ENCODE measurements at places on chromosomes 5 and 9.

GRCh38 chr5:112655513-112655912 lies 82.2 kb upstream of the APC start:
- no peak for DNase-seq

- no peak for DNase-seq
These were observed 72.0 kb downstream of the RCL1 start for GRCh38 chr9:4864698-4865097.

DNA sequence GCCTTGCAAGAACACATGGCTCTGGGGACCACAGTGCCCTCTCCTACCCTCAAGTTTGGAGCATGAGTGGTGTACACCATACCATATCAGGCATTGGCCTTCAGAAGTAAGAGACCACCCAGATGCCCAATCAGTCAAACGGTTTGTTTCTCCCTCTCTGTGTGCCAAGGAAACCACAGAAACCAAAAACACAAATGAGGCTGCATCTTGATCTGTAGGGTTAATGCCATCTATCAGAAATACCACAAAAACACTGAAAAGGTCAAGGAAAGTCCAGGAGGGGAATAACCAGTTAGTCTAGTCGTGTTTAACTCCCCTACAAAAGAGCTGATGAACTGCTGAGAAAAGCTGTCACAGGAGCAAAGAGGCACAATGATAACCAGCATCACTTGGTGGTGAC lies 78.4 kb downstream of the INSYN2B start:
- DNase-seq, result no peak

DNA sequence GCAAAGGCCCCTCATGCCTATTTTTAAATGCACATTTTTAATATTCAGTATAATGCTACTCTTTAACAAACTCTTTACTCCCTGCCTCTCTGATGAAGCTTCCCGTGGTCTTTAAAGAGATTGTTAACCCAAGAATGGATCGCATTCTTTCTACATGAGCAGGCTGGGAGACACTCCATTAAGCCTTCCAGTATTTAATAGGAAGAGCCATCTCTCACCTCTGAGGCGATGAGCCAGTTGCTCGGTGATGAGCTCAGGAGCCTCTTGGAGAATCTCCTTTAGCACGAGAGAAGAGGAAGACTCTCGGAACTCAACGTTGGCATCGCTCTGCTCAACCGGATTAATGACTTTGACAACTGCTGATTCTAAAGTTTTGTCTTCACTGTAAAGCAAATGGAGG lies 59.6 kb downstream of the PRUNE2 start:
- no peak for DNase-seq

DNA sequence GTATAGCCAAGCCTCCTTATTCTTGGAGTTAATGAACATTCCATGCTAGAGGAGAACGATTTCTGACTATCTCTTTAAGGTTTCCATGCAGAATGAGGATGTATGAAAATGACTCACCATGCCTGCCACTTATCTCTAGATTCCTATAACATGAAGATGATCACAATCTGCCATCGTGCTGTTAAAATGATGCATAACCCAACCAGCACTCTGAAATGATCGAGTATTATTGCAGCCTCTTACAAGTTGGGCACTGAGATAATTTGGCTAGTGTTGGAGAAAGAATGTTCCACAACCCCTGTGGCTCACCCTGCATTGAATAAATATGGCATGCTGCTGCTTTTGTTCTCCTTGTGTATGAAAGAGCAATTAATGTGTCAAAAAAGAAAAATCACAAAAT lies 1143.6 kb upstream of the WWC1 start:
- DNase-seq, result no peak

- DNase-seq, result no peak
These were observed 502.5 kb downstream of the RASEF start for GRCh38 chr9:82560457-82560904.

DNA sequence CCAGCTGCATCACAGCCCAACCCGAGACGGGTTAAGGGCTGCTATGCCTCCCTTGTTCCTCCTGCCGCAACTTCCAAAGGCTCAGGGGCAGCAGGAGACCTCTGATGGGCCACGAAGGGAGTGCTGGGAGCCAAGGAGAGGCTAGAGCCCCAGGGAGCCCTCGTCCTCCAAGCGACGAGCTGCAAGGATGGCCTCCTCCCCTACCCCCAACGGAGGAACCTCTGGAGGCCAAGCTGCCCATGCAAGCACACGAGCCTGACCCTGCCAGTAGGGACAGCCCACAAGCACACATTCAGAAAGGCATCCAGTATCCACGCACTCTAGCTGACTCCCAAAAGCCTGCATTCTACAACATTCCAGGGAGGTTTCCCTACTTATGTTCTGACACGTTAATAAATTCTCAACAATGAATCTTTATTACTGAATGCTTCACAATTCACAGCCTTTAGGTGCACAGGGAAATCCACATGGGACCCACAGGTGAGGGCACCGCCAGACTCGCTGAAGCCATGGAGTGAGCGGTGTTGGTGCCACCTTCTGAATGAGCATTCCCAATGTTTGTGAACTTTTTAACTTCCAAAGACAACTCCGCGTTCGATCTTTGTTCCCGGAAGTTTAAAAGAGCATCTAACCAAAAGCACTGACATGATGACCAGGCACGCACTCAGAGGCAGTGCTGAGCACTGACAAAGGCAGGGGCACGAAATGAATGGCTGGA lies 28.7 kb downstream of the IPPK start:
- DNase-seq, result no peak

DNA sequence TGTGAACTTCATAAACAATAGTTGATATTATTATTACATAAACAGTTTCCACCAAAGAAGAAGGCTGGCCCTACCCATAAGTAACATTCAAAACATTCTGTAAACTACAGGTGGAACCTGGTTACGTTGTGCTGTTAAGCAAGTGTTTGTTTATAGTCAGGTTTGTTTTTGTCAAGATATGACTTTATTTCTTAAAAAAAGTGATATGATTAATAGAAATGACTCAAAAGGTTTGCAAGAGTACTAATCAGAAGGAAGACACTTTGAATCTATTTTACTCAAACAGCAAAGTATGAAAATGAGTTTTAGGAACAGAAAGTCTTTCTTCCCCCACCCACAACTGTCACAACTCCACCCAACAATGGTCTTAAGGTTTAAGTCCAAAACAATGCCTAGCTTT lies 220.8 kb downstream of the PLK2 start:
- DNase-seq, result no peak

DNA sequence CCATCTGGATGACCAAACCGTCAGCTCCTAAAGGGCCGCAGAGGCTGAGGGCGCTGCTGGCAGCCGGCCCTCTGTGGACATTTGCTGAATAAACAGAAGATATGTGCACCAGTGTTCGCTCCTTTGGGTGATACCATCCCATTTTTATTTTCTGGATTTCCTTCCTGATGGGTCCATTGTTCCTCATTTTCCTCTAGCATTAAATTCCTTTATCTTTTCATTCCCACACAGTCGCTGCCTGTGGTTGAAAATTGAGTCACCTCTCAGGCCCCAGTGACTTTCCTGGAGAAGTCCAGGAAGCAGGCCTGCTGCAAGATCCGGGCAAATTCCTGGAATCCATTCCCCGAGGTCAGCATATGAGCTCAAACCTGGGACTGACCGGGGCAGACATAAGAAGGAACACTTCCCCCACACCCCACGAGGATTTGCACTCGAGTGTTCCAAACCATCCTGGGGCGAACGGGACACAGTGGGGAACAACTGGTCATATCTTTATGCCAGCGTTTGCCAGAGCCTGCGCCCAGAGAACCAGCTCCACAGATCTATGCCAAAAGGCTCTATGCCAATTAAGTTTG lies 86.7 kb upstream of the PCA3 start:
- no peak for DNase-seq

GRCh38 chr5:14510156-14510734 lies 71.3 kb upstream of the OTULINL start:
- no peak for DNase-seq

- no peak for DNase-seq
These were observed 30.9 kb upstream of the PPP1R26 start for GRCh38 chr9:135448663-135449100.

- no peak for DNase-seq
These were observed 321.5 kb downstream of the NFIB start for GRCh38 chr9:13992138-13993088.

DNA sequence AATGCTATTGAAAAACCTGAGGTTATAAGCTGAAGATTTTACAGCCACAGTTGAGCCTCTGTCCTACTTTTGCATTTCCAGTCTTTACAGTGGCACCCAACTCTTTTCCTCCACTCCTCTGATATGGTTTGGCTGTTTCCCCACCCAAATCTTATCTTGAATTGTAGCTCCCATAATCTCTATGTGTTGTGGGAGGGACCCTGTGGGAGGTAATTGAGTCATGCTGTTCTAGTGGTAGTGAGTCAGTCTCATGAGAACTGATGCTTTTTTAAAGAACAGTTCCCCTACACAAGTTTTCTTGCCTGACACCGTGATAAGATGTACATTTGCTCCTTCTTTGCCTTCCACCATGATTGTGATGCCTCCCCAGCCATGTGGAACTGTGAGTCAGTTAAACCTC lies 646.1 kb upstream of the SEMA6A start:
- DNase-seq, result no peak

DNA sequence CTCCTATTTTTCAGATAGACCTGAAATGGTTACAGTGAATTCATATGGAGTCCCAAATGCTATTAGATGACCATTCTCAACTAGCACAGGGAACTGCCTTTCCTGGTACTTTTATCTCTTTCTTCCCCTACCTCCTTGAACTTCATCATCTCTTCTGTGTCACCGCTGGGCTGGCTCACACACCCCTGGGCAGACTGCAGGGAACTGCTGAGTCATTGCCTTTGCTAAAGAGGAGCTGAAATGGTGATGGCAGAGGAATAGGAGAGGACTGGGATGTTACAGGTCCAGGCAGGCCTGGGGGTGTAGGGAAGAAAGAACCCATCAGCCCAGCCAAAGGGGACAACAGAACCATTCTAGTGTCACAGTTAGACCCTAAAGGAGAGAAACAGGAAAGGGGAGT lies 322.3 kb downstream of the ASTN2 start:
- no peak for DNase-seq

DNA sequence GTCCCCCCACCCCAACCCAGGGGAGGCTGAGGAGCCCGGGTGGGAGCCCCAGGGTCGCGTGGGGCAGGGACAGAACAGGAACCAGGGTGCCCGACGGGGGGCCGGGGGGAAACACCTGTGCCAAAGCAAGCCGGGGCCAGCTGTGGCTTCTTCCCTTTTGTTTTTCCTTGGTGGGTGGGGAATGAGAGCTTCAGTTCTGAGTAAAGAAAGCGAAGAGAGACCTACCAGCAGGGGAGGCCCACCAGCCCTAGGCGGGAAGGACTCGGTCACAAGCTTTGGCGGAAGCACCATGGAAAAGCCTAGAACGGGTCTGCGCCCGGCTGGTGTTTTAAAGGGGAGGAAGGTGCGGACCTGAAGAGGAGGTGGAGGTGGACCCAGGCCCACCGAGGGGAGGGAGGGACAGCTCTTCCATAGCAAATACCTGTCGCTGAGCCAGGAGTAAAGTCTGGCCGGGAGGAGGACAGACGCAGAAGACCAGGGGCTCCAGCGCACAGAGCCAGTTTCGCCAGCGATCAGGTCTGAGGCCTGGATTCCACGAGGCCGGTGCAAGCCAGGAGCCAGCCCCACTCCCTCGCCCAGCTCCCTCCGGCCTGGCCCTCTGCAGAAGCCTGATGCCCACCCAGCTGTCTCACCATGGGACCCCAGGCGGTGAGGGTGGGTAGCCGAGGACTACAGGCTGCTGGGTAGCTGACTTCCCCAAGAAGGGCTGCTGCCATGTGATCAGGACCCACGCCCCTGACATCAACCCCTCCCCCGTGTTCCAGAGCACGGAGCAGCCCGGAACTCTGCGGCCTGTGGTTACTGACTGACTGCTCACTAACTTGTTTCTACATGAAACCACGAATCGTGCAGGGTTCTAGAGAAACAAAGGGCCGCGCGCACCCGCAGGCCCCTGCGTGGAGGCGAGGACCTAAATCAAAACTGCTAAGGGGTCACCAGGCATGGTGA lies 849 bp upstream of the MGAT1 start:
- DNase-seq, result peak; percentile 81

- no peak for DNase-seq
These were observed 3.7 kb downstream of the PHF24 start for GRCh38 chr9:34961574-34962490.

- DNase-seq, result no peak
These were observed 100.3 kb downstream of the MUSK start for GRCh38 chr9:110768886-110769285.

- no peak for DNase-seq
These were observed 10.6 kb upstream of the VLDLR start for GRCh38 chr9:2610985-2611384.

DNA sequence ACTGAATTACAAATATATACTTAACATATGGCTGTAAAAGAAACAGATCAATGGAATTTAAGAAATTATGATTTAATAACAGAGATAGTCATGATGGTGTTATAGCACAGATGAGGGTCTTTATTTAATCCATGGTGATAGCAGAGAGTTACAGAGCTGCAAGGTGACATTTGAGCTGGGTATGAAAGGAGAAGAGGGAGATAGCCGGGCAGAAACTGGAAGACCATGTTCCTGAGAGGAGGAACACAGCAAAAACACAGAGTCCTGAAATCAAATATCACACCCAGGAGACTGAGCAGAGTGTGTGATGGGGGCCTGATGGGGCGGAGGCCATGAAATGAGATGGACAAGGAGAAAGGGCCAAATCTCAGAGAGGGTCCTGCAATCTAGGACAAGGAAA lies 163.4 kb downstream of the PJA2 start:
- no peak for DNase-seq

DNA sequence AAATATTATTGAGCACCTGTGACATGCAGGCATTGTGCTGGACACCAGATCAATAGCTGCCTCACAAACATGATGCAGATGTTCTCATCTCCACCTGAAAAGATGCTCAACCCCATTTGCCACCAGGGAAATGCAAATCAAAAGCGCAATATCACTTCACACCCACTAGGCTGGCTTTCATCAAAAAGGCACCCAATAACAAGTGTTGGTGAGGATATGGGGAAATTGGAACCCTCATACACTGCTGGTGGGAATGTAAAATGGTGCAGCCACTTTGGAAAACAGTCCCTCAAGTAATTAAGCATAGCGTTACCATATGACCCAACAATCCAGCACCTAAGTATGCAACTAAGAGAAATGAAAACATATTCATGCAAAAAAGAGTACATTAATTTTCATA lies 24.7 kb downstream of the FGF1 start:
- no peak for DNase-seq

- DNase-seq, result no peak
These were observed 374.1 kb upstream of the ACO1 start for GRCh38 chr9:32010322-32010721.

GRCh38 chr9:126515001-126515872 lies 98.5 kb upstream of the LMX1B start:
- no peak for DNase-seq

GRCh38 chr5:27041372-27041771 lies 3.0 kb upstream of the CDH9 start:
- DNase-seq, result no peak

DNA sequence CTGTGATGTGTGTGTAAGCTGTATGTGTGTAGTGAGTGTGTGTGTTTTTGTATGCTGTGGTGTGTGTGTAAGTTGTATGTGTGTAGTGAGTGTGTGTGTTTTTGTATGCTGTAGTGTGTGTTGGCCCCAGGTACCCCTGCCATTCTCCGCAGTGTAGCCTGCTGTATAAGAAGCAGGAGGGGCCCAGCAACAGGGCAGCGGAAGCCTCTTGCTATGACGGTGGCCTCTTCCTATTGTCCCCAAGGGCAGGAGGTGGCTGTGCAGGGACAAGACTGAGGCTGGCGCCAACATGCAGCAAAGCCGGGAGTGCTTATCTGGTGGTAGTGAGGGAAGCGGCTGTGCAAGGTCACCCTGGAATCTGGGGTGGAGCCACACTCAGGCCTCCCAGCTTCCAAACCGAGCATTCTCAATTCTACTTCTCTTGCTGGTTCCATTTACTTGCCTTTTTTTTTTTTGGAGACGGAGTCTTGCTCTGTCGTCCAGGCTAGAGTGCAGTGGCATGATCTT lies 5.1 kb downstream of the SPAAR start:
- no peak for DNase-seq
